ENCODE measurements at places on chromosomes 2 and 18.

GRCh38 chr2:98608962-98609604, 694 bp downstream of the UNC50 start:
- DNase-seq = no peak

DNA sequence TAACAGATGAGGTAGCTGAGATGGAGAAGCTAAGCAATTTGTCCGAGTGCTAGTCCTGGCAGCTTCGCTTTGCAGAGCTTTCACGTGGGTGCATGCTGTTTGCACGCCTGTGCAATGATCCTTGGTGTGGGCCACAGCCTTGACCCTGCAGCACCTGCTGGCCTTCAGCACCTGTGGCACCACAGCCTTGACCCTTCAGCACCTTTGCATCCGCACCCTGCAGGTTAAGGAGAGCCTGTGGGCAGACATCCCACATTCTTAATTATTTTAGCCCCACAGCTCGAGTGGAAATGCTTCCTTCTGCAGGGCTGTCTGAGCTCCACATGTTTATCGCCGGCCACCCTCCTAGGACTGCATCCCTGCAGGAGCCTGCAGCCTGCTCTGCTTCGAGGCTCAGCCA, 19.3 kb downstream of the NCK2 start:
- DNase-seq = no peak

- no peak for DNase-seq
These were observed 23.1 kb downstream of the PDK1 start for GRCh38 chr2:172578860-172579512.

GRCh38 chr2:37306024-37306423, 18.6 kb downstream of the PRKD3 start:
- no peak for DNase-seq
